ENCODE measurements at places on chromosomes 6 and 20.

- DNase-seq: no peak
Measured at GRCh38 chr20:9353916-9354276, 160.5 kb upstream of the LAMP5 start.

DNA sequence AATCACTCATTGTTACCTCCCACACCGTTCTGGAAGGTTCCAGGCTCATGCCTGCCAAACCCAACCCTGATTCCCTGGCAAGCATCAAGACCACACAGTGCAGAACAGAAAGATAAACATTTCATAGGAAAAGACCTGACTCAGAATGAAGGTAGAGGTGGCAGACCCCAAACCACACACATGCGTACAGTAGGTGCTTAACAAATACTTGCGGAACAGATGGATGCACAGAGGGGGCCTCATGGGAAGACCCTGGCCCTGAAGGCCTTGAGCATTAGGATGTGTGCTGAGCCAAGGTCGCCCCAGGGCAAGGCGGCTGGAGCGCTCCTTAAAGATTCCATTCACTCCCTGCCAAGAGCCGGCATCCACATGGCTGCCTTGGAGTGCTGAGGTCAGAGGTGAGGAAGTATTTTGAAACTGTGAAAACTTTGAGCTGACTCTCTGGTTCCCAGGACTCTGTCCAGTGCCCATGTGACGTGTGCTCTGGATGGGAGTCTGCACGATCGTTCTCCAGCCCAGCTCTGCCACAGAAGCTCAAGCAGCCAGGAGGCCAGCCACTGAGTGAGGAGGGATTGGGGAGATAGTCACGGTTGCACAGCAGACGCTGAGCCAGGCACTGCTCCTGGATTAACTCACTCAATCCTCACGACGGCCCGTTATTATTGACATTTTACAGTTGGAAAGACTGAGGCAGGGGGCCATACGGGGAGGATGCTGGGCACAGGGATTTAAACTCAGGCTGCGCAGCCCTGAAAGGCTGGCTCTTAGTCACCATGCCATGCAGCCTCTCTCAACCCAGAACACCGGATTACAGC, 65.5 kb upstream of the AFDN start:
- no peak for DNase-seq

DNA sequence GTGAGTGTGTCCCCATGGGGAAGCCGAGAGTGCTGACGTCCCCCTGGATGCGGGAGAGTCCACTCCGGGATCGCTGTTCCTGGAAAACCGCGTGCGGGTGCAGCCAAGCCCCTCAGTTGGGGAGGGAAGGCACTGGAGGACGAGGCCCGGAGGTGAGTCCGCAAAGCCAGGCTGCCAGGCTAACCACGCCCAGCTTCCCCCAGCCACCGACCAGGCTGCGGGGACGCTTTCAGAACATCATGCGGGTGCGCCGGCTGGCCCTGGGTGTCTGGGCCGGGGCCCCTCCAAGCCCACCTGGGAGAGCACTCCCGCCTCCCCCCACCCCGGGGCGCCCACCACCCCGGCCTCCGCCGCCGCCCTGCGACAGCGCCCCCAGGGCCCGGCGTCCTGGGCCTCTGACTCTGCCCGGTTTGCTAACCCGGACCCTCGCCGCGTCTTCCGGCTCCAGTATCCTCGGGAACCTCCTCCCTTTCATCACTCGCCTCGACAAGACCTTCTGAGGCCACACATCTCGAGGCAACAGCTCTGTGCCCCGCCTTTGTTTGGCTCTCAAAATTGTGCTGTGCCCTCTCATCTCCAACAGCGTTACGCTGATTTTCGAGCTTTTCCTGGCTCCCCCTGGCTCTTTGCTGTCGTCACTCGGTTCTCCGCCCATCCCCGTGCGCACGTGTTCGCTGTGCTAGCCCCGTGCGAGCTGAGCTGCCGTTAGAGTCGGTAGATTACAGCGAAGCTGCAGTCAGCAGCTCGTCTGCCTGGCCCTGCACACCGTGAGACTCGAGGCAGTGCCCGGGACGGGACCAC, 47.1 kb upstream of the ENTPD6 start:
- peak; percentile 33 for DNase-seq

DNA sequence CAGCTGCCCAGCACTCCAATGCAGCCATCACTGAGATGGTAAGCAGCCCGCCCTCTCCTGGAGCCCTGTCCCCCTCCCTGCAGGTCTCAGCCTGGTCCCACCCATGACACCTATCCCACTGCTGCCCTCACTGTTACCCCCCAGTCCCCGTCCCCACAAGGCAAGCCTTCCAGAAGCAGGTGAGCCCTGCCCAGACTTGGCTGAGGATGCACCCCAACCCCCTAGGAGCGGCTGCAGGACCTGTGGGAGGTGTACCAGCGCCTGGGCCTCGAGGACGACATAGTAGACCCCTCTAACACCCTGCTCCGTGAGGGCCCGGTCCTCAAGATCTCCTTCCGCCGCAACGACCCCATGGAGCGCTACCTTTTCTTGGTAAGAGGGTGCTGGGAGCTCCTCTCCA, 9.2 kb downstream of the FGD2 start:
- DNase-seq: no peak

DNA sequence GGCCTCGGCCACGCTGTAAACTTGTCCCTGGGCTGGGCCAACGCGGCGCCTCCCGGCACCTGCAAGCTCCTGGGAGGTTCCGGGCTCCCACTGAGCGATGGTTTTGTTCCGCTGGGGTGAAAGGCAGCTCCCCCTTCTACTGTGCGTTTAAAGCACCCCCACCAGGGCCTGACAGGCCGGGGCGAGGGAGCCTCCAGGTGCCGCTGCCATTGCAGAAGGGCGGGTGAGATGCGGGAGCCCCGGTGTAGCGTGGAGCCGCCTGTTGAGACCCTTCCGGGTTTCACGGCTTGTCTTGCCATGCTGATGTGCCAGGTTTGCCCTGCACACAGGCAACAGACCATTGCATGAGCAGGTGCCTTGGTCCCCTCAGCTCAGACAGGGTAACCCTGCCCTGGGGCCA, 2.9 kb downstream of the COL20A1 start:
- no peak for DNase-seq

- no peak for DNase-seq
Measured at GRCh38 chr20:8601542-8601912, 467.4 kb upstream of the PLCB4 start.

GRCh38 chr20:49583669-49584417, 15.9 kb upstream of the PTGIS start:
- DNase-seq: no peak

DNA sequence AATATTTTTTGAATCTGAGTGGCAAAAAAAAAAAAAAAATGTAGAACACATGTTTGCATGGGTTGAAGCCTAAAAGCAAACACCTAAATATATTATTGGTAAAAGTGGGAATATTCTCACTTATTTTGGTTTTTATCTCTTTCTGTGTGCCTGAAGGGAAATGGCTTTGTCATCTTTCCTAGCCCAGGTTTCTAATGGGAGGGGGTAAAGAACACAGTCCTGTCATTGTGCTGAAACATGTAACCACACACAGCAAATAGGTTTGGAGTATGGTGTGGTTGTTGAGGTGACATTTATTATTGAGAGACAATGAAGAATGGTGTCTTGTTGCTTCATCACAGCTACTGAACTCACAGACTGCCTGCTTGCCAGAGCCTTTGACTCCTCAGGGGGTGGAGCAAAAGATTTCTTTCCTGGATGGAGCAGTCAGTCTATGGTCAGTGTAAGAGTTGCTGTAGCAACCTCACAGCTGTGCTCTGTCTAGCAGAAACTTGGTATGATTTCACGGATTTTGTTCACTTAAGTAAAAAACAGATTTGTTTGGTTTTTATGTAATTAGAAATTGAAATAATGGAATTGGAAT, 70.2 kb downstream of the CEP57L1 start:
- no peak for DNase-seq

DNA sequence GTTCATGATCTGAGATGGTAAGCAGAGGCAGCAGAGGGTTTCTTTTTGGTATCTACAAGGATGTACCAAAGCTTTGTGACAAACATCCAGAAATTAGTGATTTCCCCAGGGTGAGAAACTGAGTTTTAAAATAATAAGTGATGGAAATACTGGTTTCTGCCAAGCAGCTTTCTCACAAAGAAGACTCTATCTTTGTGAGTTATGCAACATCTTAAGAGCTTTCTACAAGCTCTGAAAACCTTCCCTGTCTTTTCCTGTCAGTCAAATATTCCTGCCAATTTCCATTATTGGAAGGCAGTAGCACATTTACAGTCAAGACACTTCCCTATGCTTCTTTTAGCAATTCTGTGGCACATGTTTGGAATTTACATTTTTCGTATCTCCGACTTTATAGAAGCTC, 264.7 kb upstream of the SPTLC3 start:
- DNase-seq: no peak

GRCh38 chr6:139373154-139373927, 1.1 kb downstream of the CITED2 start:
- no peak for DNase-seq

DNA sequence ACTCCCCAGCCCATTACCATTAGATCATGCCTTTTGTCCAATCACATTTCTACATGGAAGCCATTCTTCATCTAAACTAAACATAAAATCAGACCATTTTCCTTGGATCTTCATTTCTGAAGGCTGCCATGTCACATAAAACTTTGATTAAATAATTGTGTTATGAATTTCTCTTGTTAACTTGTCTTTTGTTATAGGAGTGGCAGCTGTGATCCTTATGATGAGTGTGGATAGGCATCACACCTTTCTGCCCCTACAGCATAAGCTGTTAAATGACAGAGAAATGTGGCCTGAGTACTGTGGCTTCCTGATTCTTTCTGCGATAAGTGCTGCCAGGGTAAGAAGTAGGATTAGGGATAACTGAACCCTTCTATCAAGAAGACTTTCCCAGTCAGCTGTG, 247.1 kb upstream of the MOCS1 start:
- DNase-seq: no peak

GRCh38 chr6:170232186-170233002, 58.5 kb downstream of the DLL1 start:
- DNase-seq: no peak

DNA sequence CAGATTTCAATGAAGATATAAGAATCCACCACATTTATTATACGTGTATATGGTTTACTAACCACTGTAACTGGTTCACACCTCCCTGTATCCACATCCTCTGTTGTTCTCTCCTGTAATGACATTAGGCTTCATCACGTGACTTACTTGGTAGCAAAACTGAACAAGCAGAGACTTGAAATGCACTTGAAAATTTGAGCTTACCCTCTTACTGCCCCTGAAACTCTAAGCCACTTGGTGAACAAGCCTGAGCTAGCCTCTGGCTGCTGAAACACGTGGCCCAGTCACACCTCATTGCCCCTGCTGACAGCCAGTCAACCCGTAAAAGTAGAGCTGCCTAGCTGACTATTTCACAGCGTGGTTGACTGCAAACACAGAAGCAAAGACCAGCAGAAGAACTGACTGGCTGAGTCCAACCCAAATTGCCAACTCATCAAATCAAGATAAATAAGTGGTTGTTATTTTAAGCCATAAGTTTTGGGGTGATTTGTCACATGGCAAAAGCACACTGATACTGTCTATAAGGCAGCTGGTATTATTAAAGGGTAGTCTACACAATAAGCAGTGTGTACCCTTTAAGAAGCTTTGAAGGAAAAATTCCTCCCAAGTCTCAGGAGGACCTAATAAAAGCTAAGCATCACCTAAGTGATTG, 109.0 kb downstream of the RALGAPA2 start:
- no peak for DNase-seq

DNA sequence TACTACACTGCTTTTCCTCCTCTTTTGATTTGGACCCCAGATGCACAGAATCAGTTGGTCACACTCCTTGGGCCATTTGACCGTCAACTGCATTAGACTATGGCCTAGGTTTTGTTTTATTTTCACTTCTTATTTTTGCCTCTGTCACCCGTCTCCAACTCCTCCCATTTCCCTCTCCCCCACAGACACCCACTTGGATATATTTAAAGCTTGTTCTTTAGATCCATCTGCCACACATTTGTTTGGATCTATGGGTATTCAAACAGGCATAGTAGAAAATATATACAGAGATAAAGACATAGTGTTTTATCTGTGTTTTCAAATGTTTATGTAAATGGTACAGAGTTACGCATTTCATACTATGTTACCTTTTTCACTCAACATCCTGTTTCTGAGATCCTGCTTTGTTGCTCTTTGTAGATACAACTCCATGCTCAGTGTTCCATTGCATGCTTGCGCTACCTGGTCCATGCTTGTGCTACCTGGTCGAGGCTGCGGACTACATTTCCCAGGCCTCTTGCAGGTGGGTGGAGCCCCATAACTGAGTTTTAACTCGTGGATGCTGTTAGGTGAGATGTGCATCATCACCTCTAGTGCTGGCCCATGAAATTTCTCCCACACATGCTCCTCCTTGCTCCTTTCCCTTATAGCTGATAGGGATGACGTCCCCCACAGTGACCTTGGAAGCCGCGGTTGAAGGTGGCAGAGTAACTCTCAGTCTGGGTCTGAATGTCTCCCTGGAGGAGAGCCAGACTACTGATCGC, 11.5 kb upstream of the PREX1 start:
- no peak for DNase-seq

GRCh38 chr20:47283411-47283810, 73.1 kb downstream of the ZMYND8 start:
- DNase-seq: no peak

DNA sequence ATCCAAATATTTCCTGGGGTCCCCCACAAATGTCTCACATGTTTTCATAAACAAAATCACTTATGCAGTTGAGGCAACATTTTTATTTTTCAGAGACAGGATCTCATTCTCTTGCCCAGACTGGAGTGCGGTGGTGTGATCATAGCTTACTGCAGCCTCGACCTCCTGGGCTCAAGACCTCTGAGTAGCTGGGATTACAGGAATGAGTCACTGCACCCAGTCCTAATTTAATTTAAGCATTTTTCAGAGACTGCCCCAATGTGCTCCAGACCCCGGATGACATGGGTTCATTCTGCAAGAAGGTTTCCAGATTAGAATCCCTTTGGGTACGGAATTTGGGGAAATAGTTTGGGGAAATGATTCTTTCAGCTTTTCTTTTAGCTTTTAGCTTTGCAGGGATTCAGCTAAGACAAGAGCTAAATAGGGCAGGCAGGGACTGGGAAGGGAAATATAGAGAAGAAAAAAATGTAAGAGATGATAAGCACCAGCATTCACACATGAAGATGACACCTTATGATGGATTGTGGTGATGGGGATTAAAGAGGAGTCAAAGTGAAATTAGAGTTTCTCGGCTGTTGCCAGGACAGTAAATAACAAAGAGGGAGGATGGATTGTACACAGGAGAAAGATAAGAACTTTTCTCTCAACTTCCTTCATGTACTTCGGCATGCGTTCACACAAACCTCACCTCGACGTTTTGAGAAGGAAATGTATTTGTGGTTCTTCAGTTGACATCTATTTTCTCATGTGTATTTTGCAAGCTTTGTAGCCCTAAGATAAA, 169.4 kb upstream of the TAB2 start:
- DNase-seq: no peak

GRCh38 chr6:2998998-2999617, 586 bp upstream of the NQO2 start:
- DNase-seq: peak; percentile 91

GRCh38 chr6:156778454-156779205, 1.5 kb downstream of the ARID1B start:
- DNase-seq: no peak

GRCh38 chr6:165920896-165921671, 246.6 kb downstream of the TBXT start:
- no peak for DNase-seq

GRCh38 chr6:53264915-53265607, 83.7 kb downstream of the ELOVL5 start:
- no peak for DNase-seq
